GOT3 (cell line): ENCODE measurements at places on chromosomes 2 and 18.

GRCh38 chr2:23698721-23699579, 228.0 kb downstream of the ATAD2B start:
- DNase-seq: no peak

- no peak for DNase-seq
Observed at GRCh38 chr2:135175177-135175576, 123.1 kb downstream of the RAB3GAP1 start.

DNA sequence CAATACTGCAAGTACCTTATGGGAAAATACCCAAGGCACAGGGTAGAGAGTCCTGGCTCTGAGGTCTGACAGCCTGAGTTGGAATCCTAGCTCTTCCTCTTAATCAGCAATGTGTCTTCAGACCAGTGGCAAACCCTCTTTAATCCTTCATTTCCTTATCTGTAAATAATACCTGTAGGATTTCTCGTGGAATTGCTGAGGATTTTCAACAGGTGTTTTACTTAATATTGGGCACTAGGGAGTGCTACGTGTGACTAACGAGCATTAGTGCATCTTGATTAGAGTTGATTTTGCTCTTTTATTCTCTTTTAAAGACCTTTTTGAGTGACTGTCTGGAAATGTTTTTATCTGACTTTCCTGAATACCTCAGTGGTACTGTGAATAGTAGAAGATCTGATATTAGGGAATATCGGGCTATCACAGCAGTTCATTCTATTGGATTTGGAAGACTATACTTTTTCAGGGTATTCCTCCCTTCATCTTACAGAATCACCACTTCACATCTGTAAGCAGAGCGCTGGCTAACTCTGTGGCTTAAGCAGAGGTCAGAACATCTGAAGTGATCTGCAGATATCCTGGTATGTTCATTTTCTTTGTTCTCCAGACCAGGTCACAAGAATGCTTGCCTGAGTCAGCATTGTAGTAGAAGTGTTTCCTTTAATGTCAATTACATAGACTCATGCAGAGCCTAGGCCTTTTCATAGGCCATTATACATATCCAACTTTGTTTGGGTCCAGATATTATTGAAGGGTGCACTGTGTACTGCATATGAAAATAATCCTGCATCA, 49.1 kb downstream of the ARHGAP28 start:
- no peak for DNase-seq

GRCh38 chr18:22703883-22704585, 229.1 kb upstream of the RBBP8 start:
- DNase-seq: no peak

DNA sequence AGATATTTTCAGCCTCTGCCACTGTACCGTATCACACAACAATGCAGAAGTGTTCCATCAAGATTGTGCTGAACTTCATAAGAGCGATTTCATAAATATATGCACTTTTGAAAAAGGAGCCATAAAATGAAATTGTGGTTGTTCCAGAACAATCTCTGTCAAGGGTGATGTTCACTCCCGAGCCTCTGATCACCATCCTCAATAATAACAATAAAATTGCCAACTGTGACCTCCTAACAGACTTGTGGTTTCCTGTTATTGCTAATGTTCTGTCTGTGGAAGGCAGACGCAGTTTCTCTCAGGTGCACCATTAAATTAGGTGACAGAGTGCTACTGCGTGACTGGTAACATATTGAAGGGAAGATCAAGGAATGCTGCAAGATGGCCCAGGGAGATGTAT, 383.7 kb downstream of the SOCS6 start:
- DNase-seq: no peak

DNA sequence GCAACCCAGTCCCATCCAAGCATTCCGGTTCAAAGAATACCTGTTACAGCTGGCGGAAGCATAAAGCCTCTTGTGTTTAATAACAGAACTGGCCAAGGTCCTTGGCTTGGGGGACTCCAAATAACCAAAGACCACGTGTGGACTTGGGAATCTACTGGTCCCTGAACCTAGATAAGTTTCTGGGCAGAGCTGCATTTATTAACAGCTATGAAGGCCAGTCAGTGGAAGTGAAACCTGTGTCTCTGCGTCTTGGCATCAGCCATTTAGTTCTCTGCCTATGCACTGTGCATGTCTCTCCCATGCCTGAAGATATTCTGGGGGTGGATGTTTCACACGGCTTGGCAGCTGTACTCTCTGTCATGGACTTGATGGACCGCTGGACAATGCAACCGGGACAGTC, 137.7 kb downstream of the CCBE1 start:
- no peak for DNase-seq

DNA sequence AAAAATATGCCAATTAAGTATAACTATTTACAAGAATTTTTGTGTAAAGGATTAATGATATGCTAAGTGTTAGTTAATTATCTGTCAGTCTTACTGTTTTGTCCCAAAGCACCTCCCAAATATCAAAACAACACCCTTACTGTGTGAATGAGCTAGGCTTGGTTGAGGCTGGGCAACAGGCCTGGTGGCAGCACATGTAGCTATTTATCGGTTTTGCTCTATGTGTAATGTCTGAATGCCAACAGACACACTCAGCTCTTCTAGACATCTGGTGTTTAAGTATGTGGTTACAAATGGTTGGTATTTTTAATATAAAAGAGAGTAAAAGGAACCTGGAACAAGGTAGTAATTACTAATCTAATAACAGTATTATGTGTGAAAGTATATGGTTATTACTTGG, 175.3 kb downstream of the RAB3GAP1 start:
- DNase-seq: no peak

- no peak for DNase-seq
Observed at GRCh38 chr2:126748929-126749518, 93.1 kb downstream of the GYPC start.

DNA sequence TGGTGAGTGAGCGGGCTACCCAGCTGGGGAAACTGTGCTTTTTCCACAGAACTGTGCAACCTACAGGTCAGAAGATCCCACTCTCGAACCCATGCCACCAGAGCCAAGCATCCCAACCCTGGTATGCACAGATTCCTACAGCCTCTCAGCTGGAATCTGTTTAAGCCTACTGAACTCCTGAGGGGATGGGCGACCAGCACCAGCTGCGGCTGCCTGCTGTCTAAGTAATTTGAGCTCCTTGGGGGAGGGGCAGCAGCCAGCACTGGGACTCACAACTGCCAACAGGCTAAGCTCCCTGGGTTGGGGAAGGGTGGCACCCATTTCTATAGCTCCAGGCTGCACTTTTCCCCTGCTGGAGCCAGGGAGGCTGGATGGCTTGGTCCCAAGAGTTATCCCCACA, 11.8 kb downstream of the CYP27C1 start:
- no peak for DNase-seq

DNA sequence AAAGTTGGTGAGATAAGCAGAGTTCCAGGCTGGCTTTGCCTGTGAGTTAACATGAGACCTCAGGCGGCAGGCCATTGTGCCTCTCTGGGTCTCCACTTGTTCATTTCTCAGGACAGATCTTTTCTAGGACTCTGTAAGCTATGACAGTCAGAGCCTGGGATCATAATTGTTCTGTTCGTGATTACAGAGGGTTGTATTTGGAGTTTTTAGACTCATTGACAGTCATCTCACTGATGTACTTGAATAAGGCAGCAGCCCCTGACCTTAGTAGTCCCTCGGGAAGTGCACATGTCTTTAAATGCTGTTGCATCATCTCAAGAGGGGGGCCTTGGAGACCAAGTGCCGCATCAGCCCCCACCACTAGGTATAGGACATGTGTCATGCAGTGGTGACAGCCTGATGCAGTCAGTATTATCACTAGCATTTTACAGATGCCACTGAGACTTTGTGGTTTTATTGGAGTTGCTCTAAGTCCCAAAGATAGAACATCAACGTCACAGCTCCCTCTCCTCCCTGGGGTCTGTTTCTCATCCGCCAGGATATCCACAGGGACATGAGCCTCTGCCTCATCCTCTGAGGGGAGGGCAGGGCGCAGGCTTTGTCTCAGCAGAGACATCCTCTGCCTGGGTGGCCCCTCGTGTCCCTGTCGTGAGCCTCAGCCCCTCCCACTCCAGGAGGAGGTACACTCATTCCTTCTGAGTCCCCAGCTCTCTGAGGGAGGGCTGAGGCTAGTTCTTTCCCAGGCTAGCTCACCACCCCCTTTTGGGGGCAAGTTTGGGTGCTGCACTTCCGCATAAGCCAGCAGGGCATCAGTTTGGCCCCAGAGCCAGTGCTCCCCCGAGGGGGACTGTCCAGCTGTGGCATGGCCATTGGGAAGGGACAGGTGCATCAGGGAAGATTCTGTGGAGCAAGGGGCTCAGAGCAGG, 14.1 kb downstream of the GLI2 start:
- DNase-seq: no peak

DNA sequence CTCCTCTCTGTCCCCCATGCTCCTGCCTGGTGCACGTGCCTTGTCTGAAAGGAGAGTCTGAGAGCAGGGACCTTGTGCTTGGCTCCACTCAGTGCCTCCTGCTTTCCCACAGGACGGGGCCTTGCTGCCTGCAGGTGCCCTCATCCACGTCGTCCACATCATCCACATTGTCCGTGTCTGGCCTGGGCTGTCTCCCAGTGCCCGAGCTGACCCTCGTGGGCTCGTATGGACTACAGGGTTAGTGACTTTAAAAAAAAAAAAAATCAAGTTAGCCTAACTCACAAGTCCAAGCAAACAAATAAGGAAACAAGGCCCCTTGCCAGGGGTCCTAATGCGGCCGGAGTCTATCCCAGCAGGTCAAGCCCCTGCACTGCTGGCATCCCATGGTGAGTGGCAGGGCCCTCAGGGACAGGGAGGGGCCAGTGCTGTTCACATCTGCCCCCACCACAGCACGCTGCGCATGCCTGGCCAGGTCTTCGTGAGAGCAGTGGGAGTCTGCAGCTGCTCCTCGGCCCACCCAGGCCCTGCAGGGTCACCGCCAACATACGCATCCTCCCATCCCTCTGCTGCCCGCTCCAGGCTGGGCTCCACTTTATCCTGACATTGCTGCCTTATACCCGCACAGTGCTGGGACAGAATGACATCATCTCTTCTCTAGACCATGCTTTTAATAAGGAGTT, 232.6 kb downstream of the NDUFA10 start:
- DNase-seq: no peak

GRCh38 chr2:228378696-228379425, 197.4 kb upstream of the SPHKAP start:
- no peak for DNase-seq

GRCh38 chr2:13504808-13505207, 788.1 kb downstream of the TRIB2 start:
- DNase-seq: no peak

DNA sequence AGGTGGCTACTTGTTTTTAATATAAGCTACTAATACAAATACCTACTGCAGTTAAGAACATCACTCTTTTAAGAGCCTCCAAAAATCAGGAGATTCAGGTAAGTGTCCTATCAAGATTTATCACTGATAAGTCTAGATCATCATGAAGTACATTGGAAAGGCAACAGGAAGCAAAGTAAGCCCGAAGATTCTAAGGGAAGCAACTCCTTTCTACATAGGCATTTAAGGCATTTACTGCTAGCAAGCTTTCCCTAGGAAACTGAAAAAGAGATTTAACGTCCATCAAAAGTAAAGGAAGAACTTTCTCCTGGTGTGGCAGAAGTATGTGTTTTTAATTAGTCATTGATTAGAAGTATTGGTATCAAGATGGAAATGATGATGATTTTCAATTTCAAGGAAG, 3.7 kb downstream of the STK17B start:
- DNase-seq: no peak

DNA sequence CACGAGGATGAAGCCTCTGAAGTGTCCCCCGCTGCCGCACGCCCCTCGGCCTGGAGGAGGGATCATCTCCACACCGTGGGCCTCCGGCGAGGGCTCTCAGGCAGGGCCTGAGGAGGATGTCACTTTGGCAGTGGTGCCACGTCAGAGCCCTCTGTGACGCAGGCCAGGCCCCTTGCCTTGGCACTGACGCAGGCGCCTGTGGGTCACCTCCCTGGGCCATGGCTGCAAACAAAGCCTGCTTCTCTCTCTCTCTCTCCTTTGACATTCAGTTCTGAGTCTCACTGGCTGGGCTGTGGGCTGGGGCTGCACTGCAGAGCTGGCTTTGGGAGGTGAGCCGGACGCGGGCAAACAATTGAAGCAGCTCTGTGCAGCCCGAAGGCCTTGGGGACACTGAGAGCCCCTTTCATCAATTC, 273.7 kb downstream of the TWIST2 start:
- no peak for DNase-seq

DNA sequence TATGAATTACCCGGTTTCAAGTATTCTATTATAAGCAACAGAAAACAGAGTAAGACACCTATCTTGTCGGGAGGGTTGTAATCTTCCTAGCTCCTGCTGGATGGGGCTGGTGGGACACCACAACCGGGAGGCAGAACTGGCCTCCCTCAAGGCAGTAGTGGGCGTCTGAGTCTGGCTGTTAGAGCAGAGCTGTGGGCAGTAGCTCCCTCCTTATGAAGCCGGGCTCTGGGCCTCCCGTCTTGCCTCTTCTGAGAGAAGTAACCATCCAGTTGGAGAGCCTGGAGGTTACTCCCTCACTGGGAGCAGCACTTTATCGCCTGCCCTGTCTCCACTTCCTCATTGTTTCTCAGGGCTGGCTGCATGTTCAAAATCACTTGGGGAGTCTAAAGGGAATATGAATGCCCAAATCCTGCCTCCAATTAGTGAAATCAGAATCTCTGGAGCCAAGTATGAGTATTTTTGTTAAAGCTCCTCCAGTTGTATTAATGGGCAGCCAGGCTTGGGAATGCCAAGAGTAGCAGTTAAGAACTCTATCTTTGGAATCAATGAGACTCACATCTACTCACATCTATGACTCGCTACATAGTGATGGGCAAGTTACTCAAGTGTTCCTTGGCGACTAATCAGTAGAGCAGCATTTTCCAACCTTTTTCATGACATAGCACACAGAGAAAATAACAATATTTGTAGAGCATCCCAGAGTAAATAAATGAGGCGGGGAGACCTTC, 27.3 kb upstream of the NRP2 start:
- no peak for DNase-seq

- DNase-seq: no peak
Observed at GRCh38 chr18:35619464-35619863, 37.9 kb downstream of the GALNT1 start.

- no peak for DNase-seq
Observed at GRCh38 chr2:70977605-70978205, 725 bp upstream of the ANKRD53 start.

DNA sequence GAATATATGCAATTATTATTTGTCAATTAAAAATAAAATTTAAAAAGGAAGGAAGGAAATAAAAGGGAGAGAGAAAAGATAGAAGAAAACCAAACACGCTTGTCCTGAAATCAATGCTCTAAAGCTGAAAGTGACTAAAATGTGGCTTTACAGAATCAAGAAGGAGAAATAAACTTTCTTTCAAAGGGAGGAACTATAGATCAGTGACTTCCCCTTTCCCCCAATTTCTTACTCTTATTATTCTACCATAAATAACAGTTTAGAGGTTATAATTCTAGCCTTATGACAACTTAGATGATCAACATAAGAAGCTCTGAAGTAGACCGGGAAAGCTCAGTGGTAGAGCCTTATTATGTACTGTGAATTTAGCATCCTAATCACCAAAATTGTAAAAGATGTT, 122.5 kb downstream of the ARHGAP15 start:
- DNase-seq: no peak
